ENCODE measurements at places on chromosomes 12 and 14. TPM values are rescaled to one million over a fixed set of nuclear protein-coding genes. Genes with fewer than 3 reads are reported as not detected.

- DNase-seq = no peak
These were observed 1072.8 kb downstream of the TMEM121 start for GRCh38 chr14:106599209-106599608.

- no peak for DNase-seq
These were observed 39.9 kb downstream of the SLC25A47 start for GRCh38 chr14:100363053-100363452.

DNA sequence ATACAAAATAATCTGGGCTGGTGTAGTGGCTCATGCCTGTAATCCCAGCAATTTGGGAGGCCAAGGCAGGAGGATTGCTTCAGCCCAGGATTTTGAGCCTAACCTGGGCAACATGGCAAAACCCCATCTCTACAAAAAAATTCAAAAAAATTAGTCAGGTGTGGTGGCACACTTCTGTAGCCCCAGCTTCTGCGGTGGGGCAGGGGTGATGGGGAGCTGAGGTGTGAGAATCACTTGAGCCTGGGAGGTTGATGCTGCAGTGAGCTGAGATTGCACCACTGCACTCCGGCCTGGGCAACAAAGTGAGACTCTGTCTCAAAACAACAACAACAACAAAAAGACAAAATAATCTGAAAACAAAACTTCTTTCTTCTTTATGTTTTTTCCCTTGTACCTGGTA, 66.0 kb downstream of the TC2N start:
- no peak for DNase-seq

DNA sequence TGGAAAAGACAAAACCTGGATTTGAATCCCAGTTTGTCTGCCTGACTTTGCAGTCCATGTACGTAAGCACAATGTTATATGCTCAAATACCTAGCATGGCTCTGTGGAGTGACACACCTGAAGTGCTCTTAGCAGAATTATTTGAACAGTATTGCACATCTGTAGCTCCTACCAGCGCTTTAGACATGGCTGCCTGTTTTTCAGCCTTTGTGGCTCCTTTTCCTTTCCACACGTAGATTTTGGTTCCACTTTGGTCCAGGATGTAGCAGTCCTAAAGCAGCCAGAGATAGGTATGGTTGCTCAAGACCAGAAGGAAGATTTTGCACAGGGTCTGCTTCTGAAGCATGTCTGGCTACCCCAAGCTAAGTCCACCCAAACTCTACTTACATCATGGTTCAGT, 9.1 kb downstream of the AVIL start:
- DNase-seq = no peak

DNA sequence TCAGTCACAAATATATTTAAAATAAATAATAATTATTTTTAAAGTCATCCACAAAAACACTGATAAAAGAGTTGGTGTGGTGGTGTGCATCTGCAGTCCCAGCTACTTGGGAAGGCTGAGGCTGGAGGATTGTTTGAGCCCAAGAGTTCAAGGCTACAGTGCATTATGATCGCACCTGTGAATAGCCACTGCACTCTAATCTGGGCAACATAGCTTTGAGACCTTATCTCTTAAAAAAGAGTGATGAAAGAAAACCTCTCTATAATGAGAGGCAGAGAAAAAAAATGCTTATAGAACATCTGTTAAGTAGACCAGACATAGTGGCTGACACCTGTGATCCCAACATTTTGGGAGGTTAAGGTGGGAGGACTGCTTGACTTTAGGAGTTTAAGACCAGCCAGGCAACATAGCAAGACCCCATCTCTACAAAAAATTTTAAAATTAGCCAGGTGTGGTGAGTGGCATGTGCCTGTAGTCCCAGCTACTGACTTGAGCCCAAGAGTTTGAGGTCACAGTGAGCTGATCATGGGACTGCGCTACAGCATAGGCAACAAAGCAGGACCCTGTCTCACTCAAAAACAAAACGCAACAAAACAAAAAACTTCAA, 50.5 kb downstream of the RALGAPA1 start:
- no peak for DNase-seq

GRCh38 chr12:12983420-12984035, 16.5 kb downstream of the HEBP1 start:
- DNase-seq = no peak

DNA sequence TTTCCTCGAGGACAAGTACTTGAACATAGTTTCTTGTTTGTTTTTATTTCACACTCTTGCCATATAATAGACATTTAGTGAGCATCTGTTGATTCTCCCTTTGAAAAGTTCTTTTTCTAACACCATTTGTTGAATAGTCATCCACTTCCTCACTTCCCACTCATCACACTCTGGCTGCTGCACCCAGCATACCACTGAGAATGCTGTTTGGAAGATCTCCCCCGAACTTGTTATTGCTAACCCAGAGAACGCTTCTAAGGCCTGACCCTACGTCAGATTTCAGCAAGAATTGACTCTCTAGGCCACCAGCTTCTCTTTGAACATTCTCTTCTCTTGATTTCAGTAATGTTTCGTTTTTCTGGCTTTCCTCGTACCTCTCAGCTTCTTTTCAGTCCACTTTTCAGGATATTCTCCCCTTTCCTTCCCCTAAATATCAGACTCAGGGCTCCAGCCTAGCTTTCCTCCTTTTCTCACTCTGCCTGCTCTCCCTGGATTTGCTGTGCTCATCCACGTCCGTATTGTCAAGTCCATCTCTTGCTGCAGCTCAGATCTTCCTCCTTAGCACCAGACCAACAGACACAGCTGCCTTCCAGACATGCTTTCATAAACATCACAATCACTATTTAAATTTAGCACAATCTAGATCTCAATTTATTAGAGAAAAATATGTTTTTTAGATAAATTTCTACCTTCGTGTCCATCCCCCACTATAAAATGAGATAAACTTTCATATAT, 94.0 kb upstream of the SLC38A4 start:
- DNase-seq = no peak

Gene POTEM
- total RNA-seq = not detected

Gene ASPG
- total RNA-seq = 0.46 TPM

Gene TPPP2
- total RNA-seq = not detected

Gene SPIC
- total RNA-seq = not detected

Gene CLEC2D
- total RNA-seq = 6.2 TPM

Gene PTCSC3
- total RNA-seq = not detected

Gene RNASE8
- not detected for total RNA-seq

Gene KRT78
- total RNA-seq = not detected
